ENCODE measurements at places on chromosomes 12 and 14. TPM values are rescaled to one million over a fixed set of nuclear protein-coding genes. Genes with fewer than 3 reads are reported as not detected.

DNA sequence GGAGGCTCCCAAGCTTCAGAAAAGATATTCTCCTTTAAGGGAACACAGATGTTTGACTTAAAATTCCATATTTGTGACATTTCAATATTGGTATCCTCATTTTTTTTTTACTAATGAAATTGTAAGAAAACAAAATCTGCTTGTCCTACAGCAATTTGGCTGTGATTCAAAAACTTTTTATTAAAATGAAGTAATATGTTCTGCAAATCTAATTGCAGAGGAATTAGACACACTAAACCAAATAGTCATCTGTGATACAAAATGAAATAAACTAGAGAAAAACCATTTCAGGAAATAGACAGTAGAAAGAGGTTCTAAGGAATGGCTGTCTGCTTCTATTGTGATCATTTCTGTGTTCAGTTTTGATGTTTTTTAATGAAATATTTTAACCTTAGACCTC is 50.1 kb upstream of the HIF1A start:
- DNase-seq: no peak

DNA sequence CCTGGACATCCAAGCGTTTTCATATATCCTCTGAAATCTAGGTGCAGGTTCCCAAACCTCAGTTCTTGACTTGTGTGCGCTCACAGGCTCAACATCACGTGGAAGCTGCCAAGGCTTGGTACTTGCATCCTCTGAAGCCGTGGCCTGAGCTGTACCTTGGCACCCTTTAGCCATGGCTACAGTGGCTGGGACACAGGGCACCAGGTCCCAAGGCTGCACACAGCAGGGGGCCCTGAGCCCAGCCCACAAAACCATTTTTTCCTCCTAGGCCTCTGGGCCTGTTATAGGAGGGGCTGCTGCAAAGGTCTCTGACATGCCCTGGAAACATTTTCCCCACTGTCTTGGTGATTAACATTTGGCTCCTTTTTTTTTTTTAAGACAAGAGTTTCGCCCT is 11.6 kb upstream of the FAM177A1 start:
- DNase-seq: no peak

- no peak for DNase-seq
Measured at GRCh38 chr12:23197266-23197665, 572.3 kb downstream of the ETNK1 start.

Gene DCD
- polyA plus RNA-seq: not detected
